ENCODE measurements at places on chromosomes 2 and 18.

DNA sequence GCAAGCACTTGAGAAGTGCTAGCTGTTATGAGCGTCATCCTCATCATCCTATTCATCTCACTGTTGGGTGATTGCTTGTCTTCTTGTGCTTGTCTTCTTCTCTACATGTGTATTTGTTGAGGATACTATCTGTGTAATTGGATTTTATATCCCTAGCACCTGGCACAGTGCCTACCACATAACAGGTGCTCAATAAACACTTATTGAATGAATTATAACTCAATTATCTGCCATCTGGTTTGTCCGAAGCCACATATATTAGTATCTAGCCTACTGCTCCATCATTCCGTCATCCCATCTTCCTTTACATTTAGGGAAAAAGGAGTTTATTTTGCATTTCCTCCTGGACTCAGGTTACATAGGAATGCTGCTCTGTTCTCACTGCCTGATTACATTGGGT lies 330.4 kb upstream of the ETAA1 start:
- DNase-seq = no peak

DNA sequence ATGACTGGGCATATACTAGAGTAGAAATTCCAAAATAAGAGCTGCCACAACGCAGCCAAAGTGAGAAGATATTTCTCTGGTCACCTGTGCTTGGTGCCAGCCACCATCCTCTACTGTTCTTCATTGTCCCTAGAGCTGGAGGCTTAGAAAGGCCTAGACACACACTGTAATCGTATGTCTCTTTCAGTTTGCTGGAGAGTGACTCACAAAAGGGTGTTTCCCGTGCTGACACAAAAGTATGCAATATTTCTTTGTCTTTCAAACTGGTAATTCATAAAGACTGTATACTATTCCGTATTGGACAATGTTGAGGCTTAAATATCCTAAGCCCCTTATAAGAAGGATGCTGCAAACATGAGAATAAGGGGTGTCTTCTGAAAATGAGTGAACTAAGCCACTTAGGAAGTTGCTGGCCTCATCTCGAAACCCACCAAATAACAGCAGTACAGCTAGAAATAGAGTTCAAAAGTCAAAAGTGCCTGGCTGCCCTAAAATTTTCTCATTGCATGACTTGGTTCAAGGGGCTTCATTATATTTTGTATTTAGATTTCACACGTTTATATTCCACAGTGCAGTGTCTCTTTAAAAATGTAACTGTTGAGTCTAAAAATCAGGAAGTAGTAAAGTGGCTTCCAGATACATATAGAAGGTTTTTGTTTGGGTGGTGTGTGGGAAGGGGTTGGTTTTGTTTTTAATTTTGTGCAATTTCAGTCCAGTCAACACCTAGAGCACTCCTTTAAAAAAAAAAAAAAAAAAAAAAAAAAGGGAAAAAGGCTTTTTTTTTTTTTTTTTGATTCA lies 601.1 kb downstream of the ARHGAP15 start:
- peak; percentile 21 for DNase-seq

GRCh38 chr2:190990132-190990531 lies 23.8 kb downstream of the STAT1 start:
- DNase-seq = no peak

GRCh38 chr18:51617167-51617566 lies 419.7 kb upstream of the MEX3C start:
- DNase-seq = no peak

DNA sequence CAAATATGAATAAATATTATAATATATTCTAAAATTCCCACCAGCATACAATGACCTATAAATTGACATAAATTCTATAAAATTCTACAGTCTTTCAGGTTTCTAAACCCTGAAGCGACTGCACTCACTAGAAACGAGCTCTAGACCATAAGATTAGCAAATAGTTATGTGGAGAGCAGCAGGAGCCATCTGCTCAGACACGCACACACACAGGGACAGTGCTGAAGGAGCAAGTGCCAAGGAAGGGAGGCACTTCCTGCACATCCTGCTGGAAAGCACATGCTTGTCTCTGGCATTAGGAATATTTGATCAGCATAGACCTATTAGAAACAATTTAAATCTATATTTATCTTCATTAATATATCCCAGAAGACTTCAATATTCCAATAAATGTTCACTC lies 713.9 kb upstream of the CDH2 start:
- DNase-seq = no peak

DNA sequence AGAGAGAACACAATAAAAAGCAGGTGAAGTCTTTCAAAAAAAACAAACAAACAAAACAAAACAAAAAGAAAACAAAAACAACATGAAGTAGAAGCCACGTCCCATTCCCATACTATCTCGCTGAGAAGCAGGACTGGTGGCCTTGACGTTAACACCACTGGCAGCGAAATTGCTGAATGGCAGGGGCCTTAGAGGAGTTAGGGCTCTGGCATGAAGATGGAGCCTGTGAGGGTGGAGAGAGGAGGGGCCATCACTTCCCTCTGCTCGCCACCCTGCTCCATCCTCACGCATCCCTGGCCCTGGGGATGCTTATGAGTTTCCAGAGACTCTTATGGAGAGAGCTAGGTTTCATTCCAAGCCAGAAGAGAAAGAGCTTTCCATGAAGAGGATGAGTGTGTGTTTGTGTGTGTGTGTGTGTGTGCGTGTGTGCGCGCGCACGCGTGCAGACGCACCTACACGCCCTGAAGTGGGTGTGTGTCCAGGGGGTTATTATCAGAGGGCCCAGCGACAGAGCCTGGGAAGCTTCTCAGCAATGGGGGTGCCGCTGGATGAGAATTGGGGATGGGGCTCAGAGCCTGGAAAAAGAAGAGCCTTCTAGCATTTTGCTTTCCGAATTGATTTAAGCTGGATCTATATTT lies 20.4 kb upstream of the IMPA2 start:
- no peak for DNase-seq

DNA sequence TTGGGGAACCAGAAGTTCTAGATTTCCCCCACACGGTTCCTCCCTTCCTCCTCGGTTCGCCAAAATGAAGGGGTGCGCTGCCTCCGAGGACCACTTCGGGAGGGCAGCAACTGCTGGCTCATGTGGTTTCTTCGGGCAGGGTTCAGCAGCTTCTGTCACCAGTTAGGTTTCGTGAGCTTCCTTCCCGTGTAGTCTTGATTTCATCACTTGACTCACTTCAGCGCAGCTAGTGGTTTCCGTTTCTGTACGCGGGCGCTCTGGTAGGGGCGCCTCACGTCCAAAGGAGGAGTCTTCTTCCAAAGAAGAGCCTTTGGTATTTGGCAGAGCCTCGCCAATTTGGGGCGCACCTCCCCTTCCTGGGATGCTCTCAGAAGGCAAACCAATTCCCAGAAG lies 485 bp upstream of the GALNT3 start:
- peak; percentile 84 for DNase-seq

DNA sequence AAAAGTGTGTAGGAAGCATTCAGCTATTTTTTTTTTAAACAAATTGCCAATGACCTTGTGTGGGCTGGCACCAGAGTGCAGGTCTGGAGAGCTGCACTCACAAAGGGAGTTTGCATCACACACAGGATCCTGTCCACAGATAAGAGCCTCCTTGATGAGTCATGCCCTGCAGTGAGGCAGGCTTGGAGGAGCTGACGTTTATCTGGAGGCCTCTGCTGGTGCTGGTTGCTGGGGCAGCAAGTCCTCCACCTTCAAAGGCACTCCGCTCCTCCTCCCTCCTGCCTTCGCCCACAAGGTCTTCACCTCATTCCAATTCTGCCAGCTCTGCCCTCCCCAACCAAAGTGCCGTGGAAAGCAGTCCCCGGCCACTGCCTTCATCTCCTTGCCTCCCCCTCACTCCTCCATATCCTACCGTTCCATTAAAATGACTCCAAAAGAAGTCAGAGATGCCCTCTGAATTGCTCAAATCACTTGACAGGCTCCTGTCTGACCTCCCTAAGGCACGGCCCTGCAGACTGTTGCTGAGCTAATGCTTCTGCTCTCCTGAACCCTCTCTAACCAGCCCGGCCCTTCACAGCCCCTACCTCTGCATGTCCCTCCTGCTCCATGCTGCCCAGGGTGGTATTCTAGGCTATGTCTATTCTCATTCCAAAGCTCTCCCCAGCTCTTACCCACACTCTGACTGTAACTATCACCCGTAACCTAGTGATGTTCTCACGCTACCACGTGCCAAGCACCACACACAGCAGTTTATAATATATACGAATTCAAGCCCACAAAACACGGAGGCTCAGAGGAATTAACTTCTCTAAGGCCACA lies 30.9 kb downstream of the LONRF2 start:
- peak; percentile 84 for DNase-seq

- DNase-seq = no peak
Observed at GRCh38 chr2:127527001-127527804, 914 bp upstream of the IWS1 start.

All from activated CD8-positive, alpha-beta T cell treated with anti-CD3 and anti-CD28 coated beads, Interleukin-2, amount 10 ng/mL, durations not matched to agents 7 days and 5 days (primary cell).